NCI-H1417 (cell line): ENCODE measurements at places on chromosomes 6 and 20.

DNA sequence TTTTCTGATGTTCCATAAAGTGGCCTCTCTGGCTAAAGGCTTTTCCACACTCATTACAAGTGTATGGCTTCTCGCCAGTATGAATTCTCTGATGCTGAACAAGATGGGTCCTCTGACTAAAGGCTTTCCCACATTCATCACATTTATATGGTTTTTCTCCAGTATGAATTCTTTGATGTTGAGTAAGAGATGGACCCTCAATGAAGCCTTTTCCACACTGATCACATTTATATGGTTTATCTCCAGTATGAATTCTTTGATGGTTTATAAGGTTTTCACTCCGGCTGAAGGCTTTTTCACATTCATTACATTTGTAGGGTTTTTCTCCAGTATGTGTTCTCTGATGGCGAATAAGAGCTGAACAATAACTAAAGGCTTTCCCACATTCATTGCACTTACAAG lies 20.4 kb downstream of the ZNF184 start:
- DNase-seq, result no peak

DNA sequence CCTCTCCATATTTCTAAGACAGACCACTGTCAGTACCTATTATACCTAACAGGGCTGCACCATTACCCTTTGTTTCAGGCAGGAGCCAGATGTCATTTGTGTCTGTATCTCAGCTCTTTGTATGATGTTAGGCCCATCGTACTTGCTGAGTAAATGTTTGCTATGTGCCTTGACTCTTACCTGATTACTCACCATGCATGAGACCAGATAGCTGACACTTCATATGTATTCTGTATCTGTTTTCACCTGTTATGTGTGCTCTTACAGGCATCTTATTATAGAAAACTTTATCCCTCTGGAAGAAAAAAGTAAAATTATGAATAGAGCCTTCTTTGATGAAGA lies 31.7 kb upstream of the ASXL1 start:
- no peak for DNase-seq

DNA sequence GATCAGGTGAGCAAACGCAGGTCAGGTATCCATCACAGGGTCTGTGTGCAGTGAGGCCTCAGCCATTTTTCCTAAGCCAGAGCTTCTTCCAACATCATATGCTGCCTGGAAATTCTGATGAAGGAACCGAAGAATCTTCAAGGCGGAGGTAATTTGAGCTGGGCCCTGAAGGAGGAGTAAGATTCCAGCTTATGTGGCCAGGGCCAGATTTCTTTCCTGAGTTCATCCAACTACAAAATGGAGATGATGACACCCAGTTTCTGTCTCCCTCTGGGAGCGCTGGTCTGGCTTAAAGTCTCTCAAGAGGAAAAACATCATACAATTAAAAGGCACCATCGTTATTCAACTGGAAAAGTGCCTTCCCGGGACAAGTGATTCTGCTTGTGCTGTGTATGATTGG lies 6.9 kb upstream of the MANBAL start:
- DNase-seq, result peak; percentile 35

- no peak for DNase-seq
Observed at GRCh38 chr6:70045413-70045812, 179.1 kb downstream of the COL19A1 start.

GRCh38 chr6:46368169-46368536 lies 123.1 kb downstream of the RCAN2 start:
- DNase-seq, result no peak

DNA sequence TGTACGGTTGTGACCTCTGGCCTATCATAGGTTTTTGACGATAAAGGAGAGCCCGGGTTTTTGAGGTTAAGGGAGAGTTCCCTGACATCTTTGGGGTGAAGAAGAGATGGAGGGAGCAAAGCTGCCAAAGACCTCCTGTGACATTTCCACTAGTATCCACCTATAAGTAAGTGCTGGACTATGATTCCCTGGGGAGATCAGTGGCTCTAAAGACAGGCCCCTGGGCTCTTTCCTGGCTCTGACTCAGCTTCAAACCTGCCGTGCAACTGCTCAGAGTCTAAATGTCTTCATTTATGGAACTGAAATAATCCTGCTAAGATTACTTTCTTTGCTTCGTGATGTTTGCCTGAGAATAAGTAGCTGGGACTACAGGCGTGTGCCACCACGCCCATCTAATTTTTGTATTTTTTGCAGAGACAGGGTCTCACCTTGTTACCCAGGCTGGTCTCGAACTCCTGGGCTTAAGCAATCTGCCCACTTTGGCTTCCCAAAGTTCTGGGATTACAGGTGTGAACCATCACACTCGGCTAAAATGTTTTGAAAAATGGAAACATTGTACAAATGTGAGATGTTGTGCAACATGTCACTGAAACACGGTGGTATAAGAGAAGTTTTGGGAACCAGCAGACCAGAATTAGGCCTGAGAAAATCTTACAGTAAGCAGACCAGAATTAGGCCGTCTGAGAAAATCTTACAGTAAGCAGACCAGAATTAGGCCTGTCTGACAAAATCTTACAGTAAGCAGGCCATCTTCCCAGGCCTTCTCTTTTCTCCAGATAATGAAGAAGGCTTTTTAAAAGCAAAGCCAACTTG lies 1.1 kb upstream of the PAQR8 start:
- DNase-seq, result no peak

- DNase-seq, result no peak
Observed at GRCh38 chr20:3755269-3755668, 12.3 kb downstream of the ADISSP start.

DNA sequence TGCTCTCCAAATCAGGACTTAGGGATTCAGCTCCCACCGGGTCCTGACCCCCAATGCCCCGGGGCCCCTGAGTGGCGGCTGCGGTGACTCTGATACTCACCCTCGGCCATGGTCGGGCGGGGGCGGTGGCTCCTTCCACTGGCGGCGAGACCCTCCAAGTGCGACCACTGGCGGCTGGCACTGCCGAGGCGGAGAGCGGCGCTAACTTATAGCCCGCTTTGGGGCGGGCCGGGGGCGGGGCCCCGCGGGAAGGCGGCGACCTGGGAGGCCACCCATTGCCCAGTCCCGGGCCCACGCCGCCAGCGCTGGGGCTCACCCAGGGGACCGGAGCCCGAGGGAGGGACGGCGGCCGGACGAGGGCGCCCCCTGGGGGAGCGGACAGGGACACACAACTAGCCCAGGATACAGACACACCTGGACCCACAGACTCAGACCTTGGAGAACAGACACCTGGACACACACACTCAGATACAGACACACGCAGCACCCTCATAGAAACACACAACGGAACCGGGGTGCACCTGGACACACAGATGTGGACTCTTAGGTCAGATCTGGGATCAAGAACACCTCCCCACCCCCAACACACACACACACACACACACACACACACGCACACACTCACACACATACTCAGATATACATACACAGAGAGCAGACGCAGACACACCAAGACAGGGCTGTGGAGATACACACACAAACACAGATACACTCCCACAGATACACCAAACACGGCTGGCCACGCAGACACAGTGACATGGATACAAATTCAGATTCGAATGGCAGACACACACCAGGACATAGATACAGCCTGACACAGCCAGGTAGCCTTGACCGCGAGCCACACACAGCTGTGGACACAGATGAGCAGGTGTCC lies at the start of gene TGM2:
Gene TGM2 (minus strand): TSS at position 182 of the 877 bp plus-strand sequence. CDS start 72 bp downstream, at position 110.
- peak; percentile 21 for DNase-seq

- DNase-seq, result no peak
Observed at GRCh38 chr20:38883981-38884733, 42.1 kb upstream of the FAM83D start.

- DNase-seq, result no peak
Observed at GRCh38 chr20:24332956-24333355, 136.5 kb upstream of the SYNDIG1 start.

GRCh38 chr20:38387953-38388352 lies 41.7 kb downstream of the LBP start:
- peak; percentile 8 for DNase-seq

DNA sequence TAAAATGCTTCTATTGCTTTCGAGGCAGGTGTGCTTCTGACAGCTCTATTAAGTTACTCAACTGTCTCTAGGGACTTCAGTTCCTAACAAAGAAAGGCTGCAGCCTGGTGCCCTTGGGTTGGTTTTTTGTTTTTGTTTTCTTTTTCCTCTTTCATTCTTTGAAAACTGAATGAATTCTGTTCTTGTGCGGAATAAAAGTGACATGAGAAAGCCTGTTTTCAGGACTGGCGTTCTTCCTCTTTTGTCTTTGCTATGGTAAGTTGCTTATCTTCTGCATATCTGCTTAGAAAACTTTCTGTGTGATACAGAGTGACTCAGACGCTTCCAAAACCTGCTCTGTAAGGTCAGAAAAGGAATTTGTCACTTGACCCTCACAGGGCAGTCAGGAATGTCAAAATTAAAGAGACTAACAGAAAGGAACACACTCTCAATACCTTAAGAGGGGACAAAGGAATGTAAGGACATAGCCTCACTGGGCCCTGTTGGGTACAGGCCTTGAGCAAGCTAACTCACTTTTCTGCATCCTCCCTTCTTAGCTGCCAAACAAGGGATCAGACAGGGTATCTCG lies 56.2 kb upstream of the NHSL1 start:
- DNase-seq, result no peak

GRCh38 chr6:127833336-127833735 lies 67.5 kb downstream of the THEMIS start:
- DNase-seq, result no peak

- DNase-seq, result no peak
Observed at GRCh38 chr6:71457929-71458328, 169.3 kb downstream of the OGFRL1 start.

GRCh38 chr6:72132851-72133250 lies 246.5 kb downstream of the RIMS1 start:
- no peak for DNase-seq

DNA sequence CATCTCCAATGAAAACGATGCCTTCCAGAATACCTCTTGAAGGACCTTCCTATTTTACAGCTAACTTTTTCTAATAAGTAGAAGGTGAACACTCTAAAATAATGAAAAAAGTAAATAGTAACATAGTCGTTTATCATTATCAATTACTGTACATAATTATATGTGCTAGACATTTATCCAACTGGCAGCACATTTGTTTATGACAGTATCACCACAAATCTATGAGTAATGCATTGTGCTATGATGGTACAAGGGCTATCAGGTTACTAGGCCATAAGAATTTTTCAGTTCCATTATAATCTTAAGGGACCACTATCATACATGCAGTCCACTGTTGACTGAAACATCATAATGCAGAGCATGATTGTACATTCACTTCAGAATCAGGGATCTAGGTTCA lies 68.4 kb downstream of the ATG5 start:
- DNase-seq, result no peak

- DNase-seq, result no peak
Observed at GRCh38 chr6:154805288-154805911, 72.2 kb downstream of the SCAF8 start.

DNA sequence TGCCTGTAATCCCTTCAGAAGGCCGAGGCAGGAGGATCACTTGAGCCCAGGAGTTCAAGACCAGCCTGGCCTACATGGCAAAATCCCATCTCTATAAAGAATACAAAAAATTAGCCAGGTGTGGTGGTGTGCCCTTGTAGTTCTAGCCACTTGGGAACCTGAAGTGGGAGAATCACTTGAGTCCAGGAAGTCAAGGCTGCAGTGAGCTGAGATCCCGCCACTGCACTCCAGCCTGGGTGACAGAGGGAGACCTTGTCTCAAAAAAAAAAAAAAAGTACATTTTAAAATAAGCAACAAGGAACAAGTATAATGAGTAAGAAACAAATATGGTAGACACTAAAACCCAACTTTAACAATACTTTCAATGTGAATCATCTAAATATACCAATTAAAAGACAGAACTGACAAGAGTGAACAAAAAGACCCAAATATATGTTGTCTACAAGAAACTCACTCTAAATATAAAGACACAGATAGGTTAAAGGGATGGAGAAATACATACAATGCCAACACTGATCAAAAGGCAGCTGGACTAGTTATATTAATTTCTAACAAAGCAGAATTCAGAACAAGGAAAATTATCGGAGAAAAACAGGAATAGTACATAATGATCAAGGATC lies 37.7 kb downstream of the RANBP9 start:
- DNase-seq, result no peak

GRCh38 chr6:17130786-17131185 lies 28.9 kb downstream of the STMND1 start:
- DNase-seq, result no peak

GRCh38 chr20:4040283-4041179 lies 25.2 kb upstream of the RNF24 start:
- DNase-seq, result no peak
